ENCODE measurements at places on chromosomes 5 and 9.

DNA sequence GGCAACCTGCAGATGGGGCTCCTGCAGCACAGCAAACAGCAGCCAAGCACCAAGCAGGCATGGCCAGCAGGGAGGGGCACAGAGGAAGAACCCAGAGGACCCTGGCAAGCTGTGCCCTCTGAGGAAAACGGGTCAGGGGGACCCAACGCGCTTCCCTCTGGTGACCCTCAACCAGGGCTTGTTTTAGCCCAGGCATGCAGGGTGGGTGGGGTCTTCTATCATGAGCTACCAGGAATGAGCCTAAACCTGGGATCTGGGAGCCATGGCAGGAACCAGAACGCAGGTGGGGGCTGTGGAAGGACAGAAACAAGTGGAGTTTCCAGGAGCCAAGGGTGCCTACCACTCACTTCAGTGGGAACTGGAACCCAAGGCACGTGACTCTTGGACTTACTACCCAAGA lies 20.9 kb downstream of the IPPK start:
- no peaks in the 10 kb centered on the region for H3K4me1 ChIP-seq
- no peak overlapping the region for H3K4me3 ChIP-seq
- H3K27me3 ChIP-seq = no peaks in the 10 kb centered on the region
- no peak for DNase-seq
- H3K27ac ChIP-seq = no peak overlapping the region

- peaks cover 69% of the 10 kb centered on the region for H3K36me3 ChIP-seq
- DNase-seq = peak; percentile 58
- H3K4me1 ChIP-seq = no peaks in the 10 kb centered on the region
- no peaks in the 10 kb centered on the region for H3K27me3 ChIP-seq
Observed at GRCh38 chr5:151115272-151115905, 34.6 kb upstream of the TNIP1 start.

DNA sequence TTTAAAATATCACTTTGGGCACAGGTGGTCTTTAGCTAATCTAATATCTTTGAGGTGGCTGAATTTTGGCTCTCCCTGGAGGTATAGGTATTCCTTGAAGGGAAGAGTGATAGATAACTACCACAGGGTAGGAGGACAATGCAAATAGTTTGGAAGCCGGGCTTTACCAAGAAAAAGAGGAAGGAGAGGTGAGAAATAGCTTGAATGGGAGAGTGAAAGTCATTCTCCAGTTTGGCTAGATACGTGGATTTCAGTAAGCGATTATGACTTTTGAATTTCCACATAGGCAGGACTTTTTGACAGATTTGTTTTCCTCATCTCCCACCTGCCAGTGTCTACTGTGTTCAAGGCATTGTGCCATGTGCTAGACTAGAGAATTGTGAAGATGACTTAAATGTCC lies 45.5 kb downstream of the RASA1 start:
- no peaks in the 10 kb centered on the region for H3K27me3 ChIP-seq
- H3K4me3 ChIP-seq = no peak overlapping the region
- no peaks in the 10 kb centered on the region for H3K36me3 ChIP-seq
- no peak overlapping the region for H3K27ac ChIP-seq
- no peak for DNase-seq

DNA sequence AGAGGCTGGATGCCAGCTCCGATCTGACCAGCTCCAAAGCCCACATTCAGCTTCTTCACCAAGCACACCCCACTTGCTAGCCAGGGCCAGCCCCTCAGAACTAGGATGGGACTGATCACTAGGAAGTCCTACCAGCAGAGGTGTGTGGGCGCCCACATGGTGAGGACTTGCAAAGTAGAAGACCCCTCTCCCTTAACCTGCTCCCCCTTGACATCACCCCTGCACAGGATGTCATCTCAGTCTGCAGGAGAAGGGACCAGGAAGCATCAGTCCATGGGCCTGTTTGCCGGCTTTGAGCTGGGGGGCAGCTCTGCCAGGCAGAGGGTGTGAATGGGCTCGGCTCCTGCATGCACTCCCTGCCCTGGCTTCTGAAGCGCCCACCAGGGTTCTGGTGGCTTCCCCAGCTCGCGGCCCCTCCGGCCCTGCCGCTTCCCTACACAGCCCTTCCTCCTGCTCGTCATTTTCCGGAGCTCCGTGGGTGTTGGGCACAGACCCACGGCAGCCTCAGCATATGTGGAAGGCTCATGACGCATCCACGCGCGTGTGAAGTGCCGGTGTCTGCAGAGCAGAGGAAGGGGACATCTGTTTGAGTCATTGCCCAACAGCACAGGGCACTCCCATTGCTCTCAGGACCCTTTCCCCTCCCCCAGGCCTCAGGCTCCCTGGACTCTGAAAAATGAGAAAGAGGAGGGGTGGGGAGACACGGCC lies 3.7 kb upstream of the FAM78A start:
- no peaks in the 10 kb centered on the region for H3K27me3 ChIP-seq
- peaks cover 21% of the 10 kb centered on the region for H3K4me1 ChIP-seq
- no peak overlapping the region for H3K4me3 ChIP-seq
- H3K27ac ChIP-seq = no peak overlapping the region

DNA sequence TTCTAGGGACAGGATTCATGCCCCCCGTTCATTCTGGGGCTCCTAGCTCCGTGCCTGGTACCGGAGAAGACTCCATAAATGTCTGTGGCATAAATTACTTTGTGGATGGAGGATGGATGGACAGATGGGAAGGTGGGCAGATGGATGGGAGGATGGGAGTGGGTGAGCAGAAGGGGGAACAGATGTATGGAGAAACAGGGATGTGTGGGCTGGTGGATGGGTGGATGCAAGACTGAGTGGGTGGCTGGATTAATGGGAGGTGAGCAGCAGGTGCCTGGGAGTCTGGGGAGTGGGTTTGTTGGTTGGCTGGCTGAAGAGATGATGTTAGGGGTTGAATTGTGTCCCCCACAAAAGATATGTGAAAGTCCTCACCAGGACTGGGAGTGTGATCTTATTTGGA lies 43.5 kb downstream of the SARDH start:
- no peaks in the 10 kb centered on the region for H3K27me3 ChIP-seq
- H3K4me3 ChIP-seq = no peak overlapping the region
- H3K36me3 ChIP-seq = no peaks in the 10 kb centered on the region
- peaks cover 3% of the 10 kb centered on the region for H3K4me1 ChIP-seq

DNA sequence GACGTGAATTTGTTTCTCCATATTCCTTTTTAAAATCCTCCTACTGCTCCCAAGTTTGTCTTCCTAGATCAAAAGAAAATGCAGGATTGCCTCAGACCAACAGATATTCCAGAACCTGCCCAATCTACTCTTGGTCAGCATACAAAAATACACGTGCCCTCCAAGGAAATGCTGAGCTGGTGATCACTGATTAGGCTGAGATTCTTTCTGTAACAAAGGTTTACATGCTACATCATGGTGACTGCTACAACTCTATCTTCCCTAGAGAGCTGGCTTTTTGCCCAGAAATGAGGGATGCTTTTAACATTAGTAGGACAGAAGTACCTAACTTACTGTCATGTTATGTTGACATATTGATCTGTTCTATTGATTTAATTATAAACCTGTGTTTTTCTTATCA lies 35.5 kb downstream of the OR2Y1 start:
- DNase-seq = no peak
- no peak overlapping the region for H3K4me3 ChIP-seq
- no peak overlapping the region for H3K27ac ChIP-seq
- no peaks in the 10 kb centered on the region for H3K27me3 ChIP-seq
- no peaks in the 10 kb centered on the region for H3K4me1 ChIP-seq

GRCh38 chr9:135705376-135705775 lies 3.4 kb downstream of the KCNT1 start:
- no peak overlapping the region for H3K4me3 ChIP-seq
- no peaks in the 10 kb centered on the region for H3K27me3 ChIP-seq
- peaks cover 5% of the 10 kb centered on the region for H3K4me1 ChIP-seq
- no peak overlapping the region for H3K27ac ChIP-seq
- DNase-seq = no peak

DNA sequence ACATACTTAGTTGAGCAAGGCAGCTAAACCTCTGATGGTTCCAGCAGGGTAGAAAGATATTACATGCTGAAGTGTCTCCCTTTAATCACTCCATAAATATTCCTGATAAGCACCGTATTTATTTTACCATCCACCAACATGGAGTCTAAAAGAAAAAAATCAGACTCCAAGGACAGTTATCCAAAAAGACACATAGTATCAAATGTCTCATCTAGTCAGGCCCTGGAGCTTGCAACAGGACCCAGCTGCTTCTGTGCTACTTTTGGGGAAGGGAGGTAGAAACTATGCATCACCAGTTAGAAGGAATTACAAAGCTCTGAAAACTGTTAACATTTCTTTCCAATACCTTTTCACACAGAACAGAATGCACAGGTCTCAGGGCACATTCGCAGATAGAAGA lies 88.1 kb downstream of the S1PR3 start:
- H3K27ac ChIP-seq = no peak overlapping the region
- H3K4me1 ChIP-seq = no peaks in the 10 kb centered on the region
- H3K27me3 ChIP-seq = peaks cover 7% of the 10 kb centered on the region
- H3K36me3 ChIP-seq = no peaks in the 10 kb centered on the region
- no peak for DNase-seq
